Activated naive CD4-positive, alpha-beta T cell (primary cell): ENCODE measurements at places on chromosomes 12 and 14.

GRCh38 chr14:60508707-60509437 is at the start of gene SIX6:
Gene SIX6 (plus strand): TSS chr14:60509146. CDS start chr14:60509399, 253 bp downstream.
- DNase-seq = no peak

- DNase-seq = no peak
Measured at GRCh38 chr12:89621521-89621920, 87.1 kb downstream of the ATP2B1 start.

- DNase-seq = no peak
Measured at GRCh38 chr12:101087920-101088319, 122.1 kb downstream of the SLC5A8 start.

GRCh38 chr12:89525305-89525823 is 483 bp downstream of the POC1B start:
- peak; percentile 31 for DNase-seq

DNA sequence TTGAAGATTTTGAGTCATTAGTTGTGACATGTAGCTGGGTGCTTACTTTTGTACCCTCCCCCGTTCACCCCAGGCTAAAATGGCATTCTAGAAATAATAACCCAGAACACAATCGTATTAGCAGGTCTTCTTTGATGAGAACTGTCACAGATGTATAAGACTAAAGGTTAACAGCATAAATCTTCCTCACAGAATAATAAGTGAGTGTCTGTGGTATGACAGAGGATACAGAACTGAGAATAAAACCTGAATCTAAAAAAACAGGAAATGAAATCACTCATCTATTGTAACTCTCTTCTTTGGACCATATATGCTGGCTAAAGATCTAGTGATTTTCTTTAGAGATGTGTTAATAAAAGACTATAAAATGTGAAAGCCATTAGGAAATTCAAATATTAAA is 746.6 kb downstream of the LRFN5 start:
- no peak for DNase-seq

GRCh38 chr12:7150356-7150755 is 20.2 kb downstream of the CLSTN3 start:
- no peak for DNase-seq

- peak; percentile 10 for DNase-seq
Measured at GRCh38 chr12:121894633-121895032, 6.0 kb downstream of the PSMD9 start.

DNA sequence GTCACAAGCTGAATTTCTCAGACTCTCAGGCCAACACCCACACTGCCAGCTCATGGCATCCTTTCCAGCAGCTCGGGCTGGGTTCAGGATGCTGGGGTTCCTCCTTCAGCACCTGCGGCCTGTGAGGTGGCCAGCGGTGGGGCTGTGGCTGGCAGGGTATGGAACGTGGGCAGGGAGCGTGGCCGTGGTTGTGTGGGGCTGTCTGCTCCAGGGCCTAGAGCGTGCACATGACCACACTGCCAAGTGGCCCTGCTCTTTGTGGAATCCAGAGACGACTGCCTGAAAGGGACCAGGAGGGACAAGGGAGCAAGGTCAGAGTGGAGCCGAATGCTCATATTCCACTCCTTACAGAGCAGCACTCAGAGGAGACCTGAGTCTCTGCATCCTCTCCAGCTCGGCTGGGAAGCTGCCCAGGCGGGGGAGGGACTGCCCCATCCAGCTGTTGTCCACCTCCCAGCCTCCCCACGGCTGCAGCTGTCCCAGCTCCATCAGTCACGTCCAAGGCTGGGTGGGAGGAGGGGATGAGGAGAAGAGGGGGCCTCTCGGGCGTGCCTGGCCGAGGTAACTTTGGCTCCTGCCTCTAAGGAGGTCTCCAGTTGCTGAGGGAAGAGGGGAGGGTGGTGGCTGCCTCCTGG is 71.3 kb downstream of the TSPAN9 start:
- no peak for DNase-seq

DNA sequence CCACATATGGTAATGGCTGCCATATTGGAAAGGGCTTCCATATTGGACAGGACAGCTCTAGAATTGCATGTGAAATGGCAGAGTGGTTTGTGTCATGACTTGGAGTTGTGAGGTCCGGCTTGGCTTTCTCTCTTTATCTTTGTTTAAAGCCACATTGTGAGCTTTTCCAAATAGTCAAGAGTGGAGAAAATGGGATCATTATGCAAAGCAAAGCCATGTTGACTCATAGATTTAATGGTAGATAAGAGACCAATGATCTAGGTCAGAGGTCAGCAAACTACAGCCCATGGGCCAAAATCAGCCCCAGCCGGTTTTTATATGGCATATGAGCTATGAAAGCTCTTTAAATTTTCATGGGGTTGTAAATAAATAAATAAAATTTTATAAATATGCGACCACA is 449.1 kb downstream of the BCL11B start:
- DNase-seq = no peak

GRCh38 chr14:94227029-94227428 is 52.9 kb downstream of the PPP4R4 start:
- DNase-seq = no peak

- no peak for DNase-seq
Measured at GRCh38 chr12:52837781-52838608, 3.9 kb upstream of the KRT79 start.

GRCh38 chr14:74029136-74029535 is 10.0 kb downstream of the BBOF1 start:
- no peak for DNase-seq

DNA sequence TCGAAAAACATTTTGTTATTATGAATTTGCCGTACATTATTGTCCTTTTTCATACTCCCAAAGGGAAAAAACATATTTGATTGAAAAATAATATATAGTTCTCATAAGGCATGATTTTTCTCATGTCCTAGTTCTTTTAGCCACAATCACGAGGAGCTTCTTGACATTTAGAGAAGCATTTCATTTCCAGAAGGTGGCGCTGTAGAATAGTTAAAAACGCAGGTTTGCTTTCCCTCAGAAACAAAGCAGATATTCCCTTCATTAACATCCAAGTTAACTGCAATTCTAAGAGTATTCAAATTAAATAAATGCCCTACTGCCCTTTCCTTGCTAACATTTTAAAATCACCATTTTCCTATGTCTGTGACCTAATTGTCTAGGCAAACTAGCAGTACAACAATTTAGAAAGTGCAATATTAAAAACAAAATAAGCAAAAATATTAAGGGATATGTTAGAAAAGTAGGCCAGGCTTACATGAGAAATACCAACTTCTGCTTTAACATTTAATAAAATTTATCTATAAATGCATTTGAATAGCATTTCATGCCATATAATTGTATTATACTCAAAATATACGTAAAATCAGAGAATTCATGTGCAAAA is 10.9 kb upstream of the PIK3C2G start:
- DNase-seq = no peak

GRCh38 chr12:26124446-26125399 is at the start of gene BHLHE41:
Gene BHLHE41 (minus strand): TSS chr12:26125037. CDS start chr12:26124779, 258 bp downstream.
- no peak for DNase-seq

DNA sequence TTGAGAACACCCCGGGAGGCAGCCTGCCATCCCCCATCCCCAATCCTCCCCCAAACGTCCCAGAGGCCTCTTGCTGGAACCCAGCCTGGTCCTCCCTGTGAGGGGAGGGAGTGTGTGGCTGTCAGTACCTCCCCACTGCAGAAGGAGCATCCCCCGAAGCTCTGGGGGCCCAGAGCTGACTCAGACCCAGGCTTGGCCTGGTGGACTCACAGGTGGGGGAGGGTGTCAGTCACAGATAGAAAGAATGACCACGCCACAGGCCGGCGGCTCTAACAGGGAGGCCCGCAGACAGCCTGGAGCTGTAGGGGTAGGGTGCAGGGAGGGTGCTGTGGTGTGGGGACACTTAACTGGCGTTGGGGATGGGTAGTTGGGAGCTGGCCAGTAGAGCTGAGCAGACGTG is 5.3 kb downstream of the HHIPL1 start:
- no peak for DNase-seq

- no peak for DNase-seq
Measured at GRCh38 chr12:90064852-90065801, 356.5 kb upstream of the ATP2B1 start.
